ENCODE measurements at places on chromosomes 12 and 14.

DNA sequence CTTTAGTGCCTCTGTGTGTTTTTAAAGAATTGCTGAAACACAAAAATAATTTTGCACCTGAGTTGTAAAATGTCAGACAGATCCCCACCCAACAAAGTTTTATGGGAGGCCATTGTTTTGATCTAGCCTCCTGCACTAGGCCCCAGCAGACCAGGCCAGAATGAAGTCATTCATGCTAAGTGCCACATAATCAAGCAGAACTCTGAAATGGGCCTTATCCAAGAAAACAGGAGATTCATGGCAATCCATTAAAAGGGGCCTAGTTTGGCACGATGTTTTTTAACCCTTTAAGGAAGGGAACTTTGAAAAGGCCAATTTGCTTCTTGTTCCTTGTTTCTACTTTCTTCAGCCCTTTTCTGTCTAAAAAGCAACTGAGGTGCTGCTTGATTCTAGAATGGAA lies 260.9 kb downstream of the ITPR2 start:
- no peak for DNase-seq

GRCh38 chr12:64568298-64568697 lies 42.0 kb upstream of the RASSF3 start:
- DNase-seq, result no peak

DNA sequence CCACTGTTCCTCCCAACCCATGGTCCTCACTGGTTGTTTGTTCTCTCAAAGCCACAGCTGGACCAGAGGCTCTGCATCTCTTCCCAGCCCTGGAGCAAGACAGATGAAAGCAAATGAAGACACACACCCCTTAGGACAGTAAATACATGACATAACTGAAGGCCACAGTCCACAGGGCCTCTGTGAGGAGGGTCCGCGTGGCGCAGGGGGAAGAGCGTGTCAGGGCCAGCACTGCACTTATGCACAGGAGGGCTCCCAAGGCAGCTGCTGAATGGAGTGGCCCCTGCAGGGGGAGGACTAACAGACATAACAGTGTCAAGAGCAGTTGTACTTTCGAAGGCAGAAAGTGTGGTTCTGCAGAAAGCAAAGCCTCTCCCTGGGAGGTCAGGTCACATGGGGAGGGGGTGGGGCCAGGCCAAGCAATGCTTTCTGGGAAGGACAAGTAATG lies 79.9 kb downstream of the CHGA start:
- no peak for DNase-seq

DNA sequence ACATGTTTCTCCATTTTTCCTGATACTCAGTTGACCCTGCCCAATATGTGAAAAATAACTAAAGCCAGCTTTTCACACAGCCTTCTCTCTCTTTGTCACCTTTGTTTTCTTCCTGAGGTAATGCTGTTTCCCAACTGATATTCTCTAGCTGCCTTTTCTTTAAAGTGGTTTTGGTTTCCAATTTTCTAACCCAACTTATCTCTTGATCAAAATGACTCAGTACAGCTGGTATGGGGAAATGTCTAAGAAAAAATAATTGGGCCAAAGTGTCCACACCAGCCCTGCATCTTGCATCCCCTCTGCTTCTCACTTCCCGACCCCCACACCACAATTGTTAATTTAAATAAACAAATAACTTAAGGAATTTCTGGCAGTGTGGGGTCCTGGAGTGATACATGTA lies 193.8 kb downstream of the SYT1 start:
- DNase-seq, result no peak

- DNase-seq, result no peak
Measured at GRCh38 chr12:43206396-43206795, 345.6 kb downstream of the ADAMTS20 start.

DNA sequence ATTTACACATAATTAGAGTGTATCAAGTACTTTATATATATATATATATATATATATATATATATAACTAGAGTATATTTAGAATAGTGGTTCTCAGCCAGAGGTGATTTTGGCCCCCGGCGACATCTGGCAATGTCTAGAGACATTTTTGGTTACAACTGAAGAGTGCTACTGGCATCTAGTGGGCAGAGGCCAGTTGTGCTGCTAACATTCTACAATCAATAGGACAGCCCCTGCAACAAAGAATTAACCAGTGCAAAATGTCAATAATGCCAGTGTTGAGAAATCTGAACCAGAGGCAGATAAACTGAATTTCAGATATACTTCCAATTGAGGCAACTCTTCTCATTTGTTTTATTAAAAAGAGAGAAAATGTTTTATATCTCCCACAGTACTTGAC lies 8.9 kb downstream of the GTF2A1 start:
- DNase-seq, result no peak

DNA sequence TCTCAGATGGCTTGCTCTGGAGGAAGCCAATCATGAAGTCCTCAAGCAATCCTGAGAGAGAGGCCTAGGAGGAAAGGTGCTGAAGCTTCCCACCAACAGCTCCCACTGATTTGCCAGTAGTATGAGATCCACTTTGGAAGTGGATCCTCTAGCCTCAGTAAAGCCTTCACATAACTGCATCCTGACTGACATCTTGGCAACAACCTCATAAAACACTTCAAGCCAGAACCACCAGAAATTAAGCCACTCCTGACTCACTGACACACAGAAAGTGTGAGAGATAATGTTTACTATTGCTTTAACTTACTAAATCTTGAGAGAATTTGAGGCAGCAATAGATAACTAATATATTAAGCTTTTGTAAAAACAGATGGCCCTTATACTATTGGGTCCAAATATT lies 11.7 kb upstream of the TMX1 start:
- no peak for DNase-seq

- DNase-seq, result no peak
Measured at GRCh38 chr14:80310938-80311750, 99.8 kb upstream of the DIO2 start.

DNA sequence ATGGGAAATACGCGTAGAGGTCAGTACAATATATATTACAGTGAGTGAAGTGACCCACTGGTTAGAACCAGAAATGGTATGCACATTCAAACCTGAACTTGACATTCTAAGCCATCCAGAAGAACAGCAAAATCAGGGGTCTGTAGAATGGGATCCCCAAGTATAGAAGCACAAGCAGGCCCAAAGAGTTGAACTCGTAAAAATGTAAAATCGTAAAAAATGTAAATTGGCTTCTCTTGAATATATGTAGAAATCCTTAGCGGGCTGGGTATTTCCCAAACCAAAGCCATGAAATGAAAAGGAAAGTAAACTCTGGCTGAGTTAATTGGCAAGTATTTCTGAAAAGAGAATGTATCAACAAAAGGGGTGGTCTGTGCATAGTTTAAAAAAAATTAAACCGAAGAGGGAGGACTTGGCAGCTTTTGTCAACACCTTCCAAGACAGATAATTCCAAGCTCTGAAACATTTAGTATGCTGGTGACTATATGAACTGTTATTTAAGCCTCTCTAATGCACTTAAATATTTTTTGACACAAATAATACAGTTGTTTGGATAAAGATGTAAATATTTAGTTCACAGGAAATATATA lies 1505.6 kb upstream of the FLRT2 start:
- no peak for DNase-seq

GRCh38 chr14:93789228-93790130 lies 1.2 kb upstream of the PRIMA1 start:
- no peak for DNase-seq

GRCh38 chr14:58705066-58705465 lies 67.3 kb downstream of the DACT1 start:
- no peak for DNase-seq

- no peak for DNase-seq
Measured at GRCh38 chr14:35398071-35398584, 6.4 kb downstream of the NFKBIA start.

DNA sequence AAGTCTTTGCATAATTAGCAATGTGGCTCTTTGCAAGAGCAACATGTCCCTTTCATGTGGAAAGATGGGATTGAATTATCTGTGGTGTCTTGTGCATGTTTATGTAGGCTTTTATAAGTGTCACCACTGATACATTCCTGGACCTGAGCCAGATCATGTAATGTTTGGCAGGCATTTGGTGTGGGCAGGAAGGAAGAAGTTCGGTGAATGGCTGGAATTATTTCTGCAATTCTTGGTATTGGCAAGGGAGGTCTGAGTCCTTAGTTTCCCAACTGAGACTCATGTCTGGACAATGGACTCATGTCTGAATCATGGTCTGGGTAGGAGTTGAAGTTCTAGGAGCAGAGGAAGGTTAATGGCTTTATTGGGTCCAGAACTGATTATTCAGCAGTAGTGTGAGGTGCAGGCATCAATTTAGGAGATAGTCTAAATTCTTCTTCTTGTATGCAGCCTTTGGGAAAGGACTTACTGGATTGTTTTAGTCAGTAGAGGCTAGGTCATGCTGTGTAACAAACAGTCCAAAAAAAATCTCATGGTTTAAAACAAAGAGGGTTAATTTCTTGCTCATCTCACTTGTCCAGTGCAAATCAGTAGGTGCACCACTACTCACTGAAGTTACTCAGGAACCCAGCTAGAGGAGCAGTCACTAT lies 186.5 kb upstream of the LHX5 start:
- DNase-seq, result no peak

GRCh38 chr12:27076468-27076867 lies 5.9 kb downstream of the C12orf71 start:
- DNase-seq, result no peak

DNA sequence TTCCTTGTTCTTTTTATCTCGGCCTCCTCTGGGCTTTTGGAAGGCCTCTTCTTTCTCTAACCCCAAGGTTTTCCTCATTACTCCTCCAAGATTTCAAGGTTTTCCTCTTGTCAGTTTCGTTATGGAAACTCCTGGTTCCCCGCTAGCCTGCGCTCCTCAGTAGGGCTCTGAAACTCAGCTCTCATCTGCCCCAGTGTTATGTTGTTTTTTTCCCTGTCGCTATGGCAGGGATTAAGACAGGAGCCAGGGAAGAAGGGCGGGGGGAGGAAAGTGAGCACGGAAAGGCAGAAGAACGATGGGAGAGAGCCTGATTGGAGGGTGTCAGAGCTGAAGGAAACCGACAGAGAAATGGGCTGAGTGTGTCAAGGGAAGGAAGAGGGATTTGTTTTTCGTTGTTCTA lies 26.5 kb upstream of the JDP2 start:
- DNase-seq, result no peak

DNA sequence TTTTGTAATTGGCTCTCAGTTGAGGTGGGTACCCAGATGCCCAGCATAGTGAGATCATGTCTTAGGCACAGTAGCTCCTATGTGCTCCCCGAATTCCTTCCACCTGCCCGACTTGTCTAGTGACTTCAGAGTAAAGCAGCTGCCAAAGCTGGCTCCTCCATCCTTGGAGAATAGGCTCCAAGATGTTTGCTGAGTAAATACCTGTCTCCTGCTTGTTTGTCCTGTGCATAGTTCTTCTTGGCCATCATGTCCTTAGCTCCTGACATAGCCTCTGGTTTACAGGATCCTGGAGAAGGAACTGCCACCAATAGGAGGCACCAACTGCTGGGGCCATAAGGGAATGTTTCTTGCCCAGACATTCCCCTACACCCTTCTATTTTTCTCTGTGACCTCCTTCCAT lies 52.6 kb upstream of the CISTR start:
- DNase-seq, result no peak

DNA sequence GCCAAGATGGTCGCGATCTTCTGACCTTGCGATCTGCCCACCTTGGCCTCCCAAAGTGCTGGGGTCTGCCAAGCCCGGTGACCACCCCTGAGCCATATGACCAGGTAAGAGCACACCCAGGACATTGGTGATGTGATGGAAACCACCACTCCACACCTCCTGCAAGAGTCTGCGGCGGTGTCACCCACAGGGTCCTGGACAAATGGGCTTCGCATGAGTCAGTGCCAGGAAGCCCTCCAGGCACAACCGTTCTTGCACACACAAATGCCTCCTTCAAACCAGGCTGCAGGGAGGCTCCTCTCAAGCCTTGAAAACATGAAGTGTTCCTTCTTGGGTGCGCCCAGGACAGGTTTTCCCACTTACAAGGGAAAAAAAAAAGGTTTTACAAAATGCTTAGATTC lies 16.6 kb downstream of the PITPNM2 start:
- DNase-seq, result no peak

DNA sequence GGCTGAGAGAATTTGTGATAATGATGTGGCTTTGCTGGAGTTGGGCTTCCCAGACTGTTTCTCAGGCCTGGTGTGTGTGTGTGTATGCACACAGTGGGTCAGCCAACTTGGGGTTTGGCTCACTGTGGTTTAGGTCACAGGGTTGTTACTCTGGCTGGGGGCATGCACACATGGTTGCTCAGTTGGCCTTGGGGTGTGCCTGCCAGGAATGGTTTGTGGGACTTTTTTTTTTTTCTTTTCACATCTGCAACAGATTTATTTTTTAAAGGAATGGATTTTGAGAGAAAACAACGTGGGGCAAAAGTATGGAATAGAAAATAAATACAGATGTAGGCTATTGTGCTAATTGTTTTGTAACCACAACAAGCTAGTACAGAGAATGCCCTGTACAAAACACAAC lies 25.0 kb upstream of the GTF2A1 start:
- DNase-seq, result no peak

GRCh38 chr12:84862186-84862585 lies 50.4 kb downstream of the SLC6A15 start:
- DNase-seq, result no peak

DNA sequence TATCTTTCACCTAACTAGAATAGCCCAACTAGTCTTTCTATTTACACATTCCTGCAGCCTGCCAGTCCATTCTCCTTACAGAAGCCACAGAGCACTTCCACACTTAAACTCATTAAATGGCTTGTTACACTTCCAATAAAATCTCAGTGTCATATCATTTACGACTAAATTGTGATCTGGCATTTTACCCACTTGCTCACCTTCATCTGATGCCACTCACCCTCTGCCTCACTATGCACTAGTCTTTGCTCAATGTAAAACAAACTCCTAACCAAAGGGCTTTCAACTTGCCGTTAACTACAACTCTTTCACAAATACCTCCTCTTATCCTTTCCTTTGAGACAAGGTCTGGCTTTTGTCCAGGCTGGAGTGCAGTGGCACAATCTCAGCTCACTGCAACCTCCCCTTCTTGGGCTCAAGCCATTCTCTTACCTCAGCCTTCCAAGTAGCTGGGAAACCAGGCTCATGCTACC lies 24.1 kb downstream of the YAF2 start:
- DNase-seq, result no peak

GRCh38 chr12:7872566-7873319 lies at the start of gene SLC2A14:
TSS of gene SLC2A14 (minus strand) at chr12:7872915. CDS start at chr12:7869880, 3,035 bp downstream.
- DNase-seq, result no peak

DNA sequence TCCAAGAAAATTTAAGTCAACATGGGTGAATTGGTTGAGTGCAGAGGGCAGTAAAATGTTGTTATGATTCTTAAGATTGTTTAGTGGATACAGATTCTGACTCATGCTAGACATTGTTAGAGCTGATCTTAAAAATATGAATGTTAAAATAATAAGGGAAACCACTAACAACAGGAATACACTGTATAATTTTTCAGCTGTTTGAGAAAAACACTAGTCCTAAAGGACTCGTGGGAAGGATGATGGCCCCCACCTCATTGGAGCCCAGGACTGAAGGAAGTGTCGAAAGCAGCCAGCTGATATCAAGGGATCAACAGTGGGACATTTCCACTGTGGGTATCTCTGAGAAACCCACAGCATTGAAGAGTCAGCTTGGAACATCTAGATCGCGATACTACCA lies 82.9 kb upstream of the SCAF11 start:
- no peak for DNase-seq
